ENCODE measurements at places on chromosomes 5 and 9.

DNA sequence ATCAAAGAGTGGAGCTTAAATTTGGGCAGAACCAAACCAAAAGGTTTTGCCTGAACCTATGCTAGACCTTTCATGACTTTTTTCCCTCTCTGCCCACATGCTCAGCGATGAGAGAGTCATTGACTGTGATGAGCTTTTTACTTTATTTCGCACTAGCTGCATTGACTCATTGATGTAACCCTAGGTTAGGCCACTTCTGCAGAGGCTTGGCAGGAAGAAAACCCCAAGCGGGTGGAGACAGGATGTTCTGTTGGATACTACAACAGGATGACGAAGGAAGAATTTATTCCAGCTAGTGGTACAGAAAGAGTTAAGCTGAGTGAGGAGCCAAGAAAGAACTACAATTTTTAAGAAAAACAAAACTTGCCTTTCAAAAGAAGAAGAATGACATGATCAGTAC, 18.4 kb downstream of the AGXT2 start:
- no peak for DNase-seq

DNA sequence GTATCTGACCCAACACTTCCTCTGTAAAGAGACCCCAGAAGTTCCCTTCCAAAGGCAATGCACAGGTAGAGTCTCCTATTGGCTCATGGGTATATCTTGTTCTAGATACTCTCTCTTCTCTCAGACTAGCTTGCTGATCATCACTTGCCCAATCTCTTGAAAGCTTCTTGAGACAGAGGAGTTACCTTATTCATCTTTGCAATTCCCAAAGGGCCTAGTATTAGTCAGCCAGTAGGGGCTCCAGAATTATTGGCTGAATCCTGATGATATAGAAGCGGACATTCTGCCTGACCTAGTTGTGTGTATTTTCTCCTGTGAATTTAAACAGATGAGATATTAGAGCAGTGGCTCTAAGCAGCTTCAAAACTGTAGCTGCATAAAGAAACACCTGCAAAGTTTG, 304.0 kb upstream of the KLF4 start:
- no peak for DNase-seq

DNA sequence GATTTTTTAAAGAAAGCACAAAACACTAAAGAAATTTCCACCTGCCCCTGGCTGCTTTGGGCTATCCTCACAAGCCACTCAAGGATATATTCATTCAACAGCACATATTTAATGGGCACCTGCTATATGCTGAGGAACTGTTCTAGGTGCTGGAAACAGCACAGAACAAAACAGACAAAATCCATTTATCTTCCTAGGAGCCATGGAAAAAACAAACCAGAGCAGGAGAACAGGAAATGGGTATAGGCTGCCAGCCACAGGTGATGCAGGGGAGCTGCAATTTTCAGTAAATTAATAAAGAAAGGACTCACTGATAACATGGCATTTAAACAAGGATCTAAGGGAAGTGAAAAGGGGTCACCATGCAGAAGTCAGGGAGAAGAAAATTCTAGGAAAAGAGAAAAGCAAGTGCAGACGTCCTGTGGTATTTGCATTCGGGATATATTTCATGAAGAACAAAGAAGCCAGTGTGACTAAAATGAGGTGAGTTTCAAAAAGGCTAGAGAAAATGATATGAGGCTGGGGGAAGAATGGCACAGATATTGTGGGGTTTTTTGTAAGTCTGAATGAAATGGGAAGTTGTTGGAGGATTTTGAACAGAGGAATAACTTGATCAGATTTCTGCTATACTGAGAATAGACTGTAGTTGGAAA, 152.2 kb downstream of the ADAMTSL1 start:
- DNase-seq: no peak

DNA sequence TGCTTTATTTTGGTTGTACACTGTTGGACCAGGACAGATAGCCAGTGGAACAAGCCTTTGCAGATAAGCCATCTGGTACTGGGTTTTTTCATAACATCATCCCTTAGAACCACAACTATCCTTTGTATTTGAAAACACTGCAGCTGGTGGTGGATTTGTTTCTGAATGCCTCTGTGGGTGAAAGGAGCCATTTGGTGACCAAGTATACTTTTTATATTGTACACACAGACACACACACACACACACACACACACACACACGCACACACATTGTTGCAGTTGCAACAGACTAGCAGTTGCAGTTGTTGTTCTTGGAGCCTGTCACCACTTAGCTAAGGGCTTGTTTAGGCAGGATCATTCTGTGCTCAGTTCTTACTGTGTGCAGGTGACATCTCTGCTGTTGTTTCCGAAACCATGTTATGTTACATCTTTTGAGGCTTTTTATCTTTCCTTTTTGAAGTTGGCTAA, 22.9 kb upstream of the CAVIN4 start:
- DNase-seq: no peak

DNA sequence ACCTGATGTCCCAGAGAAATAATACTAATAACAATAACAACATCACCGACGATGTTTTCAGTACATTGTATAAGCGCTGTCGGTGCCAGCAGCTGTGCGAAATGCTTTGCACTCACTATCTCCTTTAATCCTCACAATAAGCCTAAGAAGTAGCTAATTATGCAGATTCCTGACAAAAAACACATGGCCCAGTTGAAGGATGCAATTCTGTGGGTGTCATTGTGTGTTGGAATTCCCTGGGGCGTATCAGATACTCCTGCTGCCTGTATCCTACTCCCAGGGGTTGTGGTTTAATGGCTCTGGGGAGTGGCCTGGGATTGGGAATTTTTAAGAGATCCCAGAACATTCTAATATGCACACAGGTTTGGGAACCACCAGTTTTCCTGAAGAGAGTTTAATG, 154.0 kb downstream of the RGS3 start:
- no peak for DNase-seq
